Cardiac muscle cell (in vitro differentiated cells and primary cell): ENCODE measurements at places on chromosomes 3 and 15. TPM values are rescaled to one million over a fixed set of nuclear protein-coding genes. Genes with fewer than 3 reads are reported as not detected.

C15orf62 gene
- 1.2 and 1.6 TPM in 2 replicates for total RNA-seq

GPR171 gene
- total RNA-seq, result not detected in 2 replicates

FAM81A gene
- total RNA-seq, result 1.8 and 3.2 TPM in 2 replicates

SENP8 gene
- total RNA-seq, result 4.2 and 4.6 TPM in 2 replicates

SH2D7 gene
- not detected in 2 replicates for total RNA-seq

CCDC191 gene
- total RNA-seq, result 2.7 and 5.4 TPM in 2 replicates

MINDY2 gene
- 23.7 and 30.7 TPM in 2 replicates for total RNA-seq

CLEC3B gene
- total RNA-seq, result 1.3 TPM in 1 of 2 replicates, not detected in the other

KLHL40 gene
- total RNA-seq, result 0.14 and 0.39 TPM in 2 replicates

CYP1A1 gene
- total RNA-seq, result 0.28 and 0.45 TPM in 2 replicates

UBR1 gene
- 20.6 and 22.2 TPM in 2 replicates for total RNA-seq

WDR72 gene
- total RNA-seq, result 4.2 and 4.5 TPM in 2 replicates

RAMAC gene
- 37.3 and 60.7 TPM in 2 replicates for total RNA-seq

DUOXA1 gene
- total RNA-seq, result 0.04 and 0.09 TPM in 2 replicates

MESP2 gene
- 0.32 and 2.4 TPM in 2 replicates for total RNA-seq

ILDR1 gene
- 0.30 TPM in 1 of 2 replicates, not detected in the other for total RNA-seq

CTSH gene
- total RNA-seq, result 24.1 and 37.3 TPM in 2 replicates

PLA2G4D gene
- total RNA-seq, result 0.03 TPM in 1 of 2 replicates, not detected in the other

SLC38A3 gene
- 9.5 and 14.7 TPM in 2 replicates for total RNA-seq

ETFA gene
- 117 and 152 TPM in 2 replicates for total RNA-seq

TSPAN3 gene
- total RNA-seq, result 302 and 316 TPM in 2 replicates

PDCD7 gene
- total RNA-seq, result 21.5 and 35.5 TPM in 2 replicates

PRR23B gene
- not detected in 2 replicates for total RNA-seq

ATP13A4 gene
- total RNA-seq, result 0.53 and 3.0 TPM in 2 replicates

OXSR1 gene
- total RNA-seq, result 24.4 and 34.1 TPM in 2 replicates

COLQ gene
- 4.5 and 10.4 TPM in 2 replicates for total RNA-seq

CD200R1 gene
- 0.18 and 0.36 TPM in 2 replicates for total RNA-seq

ACTC1 gene
- total RNA-seq, result 1,687 and 2,394 TPM in 2 replicates

PROS1 gene
- total RNA-seq, result 29.5 and 48.6 TPM in 2 replicates

PLA2G4B gene
- total RNA-seq, result 11.8 and 20.1 TPM in 2 replicates

SI gene
- total RNA-seq, result not detected in 2 replicates

FAM227B gene
- 4.9 and 10.4 TPM in 2 replicates for total RNA-seq

ATP2B2 gene
- 0.63 and 0.77 TPM in 2 replicates for total RNA-seq

GBE1 gene
- 27.2 and 44.0 TPM in 2 replicates for total RNA-seq

RGMA gene
- total RNA-seq, result 3.4 and 4.8 TPM in 2 replicates

C15orf39 gene
- total RNA-seq, result 28.9 and 35.1 TPM in 2 replicates

STRIT1 gene
- total RNA-seq, result not detected in 2 replicates

RASGRP1 gene
- 2.6 and 4.5 TPM in 2 replicates for total RNA-seq

C3orf70 gene
- 0.42 and 1.1 TPM in 2 replicates for total RNA-seq
